ENCODE measurements at places on chromosomes 6 and 20.

DNA sequence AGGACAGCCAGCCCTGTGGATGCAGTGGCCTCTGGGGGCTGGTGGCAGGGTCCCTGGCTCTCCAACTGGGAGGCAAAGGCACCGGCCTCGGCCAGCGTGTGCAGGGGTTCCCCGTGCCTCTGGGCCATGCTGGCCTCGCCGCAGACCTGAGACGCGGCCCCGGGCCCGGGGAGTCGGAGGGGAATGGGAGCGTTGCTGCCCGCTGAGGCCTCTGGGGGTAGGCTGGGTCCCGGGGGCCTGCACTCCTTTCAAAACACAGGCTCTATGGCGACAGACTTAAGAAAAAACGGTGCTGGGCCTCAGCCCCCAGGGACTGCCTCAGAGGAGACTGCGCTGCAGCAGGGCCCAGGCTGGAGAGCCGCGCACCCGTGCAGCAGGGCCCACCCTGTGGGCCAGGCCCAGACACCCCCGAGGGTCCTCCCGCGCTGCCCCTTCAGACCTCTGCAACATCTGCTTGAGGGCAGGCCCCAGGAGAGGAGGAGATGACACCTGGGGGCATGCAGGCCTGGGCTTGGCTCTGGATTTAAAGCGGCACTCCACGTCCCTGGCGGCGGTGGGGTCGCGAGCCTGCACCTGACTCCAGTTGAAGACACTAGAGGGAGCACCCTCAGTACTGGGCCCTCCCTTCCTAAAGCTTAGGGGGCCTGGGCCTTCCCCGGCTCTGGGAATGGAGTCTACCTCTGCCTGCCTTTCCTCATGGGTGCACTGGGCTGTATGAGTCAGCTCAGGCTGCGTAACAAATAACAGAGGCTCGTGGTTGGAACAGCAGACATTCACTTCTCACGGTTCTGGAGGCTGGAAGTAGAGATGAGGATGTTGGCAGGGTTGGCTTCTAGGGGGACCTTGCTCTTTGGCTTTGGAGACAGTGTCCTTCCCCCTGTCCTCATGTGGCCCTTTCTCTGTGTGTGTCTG, 117.4 kb upstream of the RPS6KA2 start:
- no peak for DNase-seq

DNA sequence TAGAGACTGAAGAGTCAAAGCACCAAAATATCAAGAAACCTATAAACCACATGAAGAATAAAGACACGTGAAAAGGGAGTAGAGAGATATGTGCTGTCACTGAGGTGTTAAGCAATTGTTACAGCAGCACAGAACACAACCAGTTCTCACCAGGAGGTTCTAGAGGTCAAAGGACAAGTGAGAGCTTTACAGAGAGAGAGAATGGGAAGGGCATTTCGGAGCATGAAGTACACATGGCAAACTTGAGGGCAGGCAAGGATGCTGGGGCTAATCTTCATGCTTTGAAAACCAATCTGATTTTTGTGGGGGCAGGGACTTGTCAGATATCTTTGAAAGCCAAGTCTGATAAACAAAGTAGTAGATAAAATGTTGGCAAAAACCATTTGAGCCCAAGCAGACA, 142.3 kb upstream of the NRSN1 start:
- DNase-seq: no peak

DNA sequence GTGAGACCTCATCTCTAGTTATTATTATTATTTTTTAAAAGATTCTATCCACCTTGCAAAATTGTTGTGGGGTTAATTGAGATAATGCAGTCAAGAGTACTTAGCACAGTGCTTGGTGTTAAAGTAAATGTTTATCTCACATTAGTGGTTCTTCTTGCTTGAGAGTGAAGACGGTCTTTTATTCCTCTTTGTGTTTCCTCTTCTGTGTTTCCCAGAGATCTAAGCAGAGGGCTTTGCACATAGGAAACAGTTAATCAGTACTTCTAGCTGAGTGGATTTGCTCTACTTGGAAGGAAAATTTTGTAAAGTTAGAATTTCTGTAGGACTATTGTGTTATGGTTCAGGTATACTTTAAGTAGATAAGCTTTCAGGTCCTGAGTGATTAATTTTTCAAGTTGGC, 3.5 kb downstream of the ARMC2 start:
- DNase-seq: no peak

DNA sequence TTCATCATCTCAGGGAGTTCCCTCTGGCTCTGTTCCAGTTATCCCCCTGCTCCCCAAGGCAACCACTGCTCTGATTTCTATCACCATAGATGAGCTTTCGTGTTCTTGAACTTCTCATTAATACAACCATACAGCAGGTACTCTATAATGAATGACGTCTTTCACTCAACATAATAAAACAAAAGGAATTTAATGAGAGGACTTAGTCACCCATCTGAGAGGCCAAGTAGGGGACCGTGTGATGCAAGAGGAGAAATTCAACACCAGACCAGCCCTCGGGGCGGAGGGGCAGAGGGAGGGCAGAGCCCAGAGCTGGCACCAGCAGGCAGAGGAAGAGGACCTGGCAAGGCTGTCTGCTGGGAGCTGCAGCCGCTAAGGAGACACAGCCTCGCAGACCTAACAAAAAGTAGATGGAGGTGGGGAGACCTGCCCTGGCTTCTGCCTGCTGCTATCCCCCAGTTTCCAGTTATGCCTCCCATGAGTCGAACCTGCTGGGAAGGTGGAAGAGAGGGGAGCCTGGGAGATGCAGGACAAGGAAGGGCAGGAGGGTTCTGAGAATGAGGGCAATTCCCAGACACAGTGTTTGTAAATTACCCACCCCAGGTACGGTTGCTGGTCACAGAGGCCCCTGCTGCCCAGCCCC, 13.8 kb downstream of the CCN5 start:
- no peak for DNase-seq

- no peak for DNase-seq
These were observed 519.1 kb upstream of the AGPAT4 start for GRCh38 chr6:161792851-161793493.

DNA sequence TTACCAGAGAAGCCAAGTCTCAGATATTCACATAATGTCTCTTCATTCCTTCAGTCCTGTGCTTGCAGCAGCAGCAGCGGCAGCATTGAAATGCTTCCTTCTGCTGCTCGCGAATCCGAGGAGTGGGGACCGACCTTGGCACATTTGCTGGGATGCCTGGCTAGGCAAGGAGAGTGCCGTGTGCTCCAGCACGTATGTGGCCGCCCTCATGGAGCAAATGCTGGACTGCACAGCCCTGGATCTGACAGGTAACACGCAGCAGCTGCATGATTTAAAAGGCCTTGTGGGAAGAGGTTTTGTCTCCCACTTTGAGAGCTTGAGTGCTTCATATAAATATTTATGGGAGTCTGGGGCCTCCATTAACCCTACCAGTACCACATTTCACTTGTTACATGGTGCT, 9.9 kb downstream of the MAFB start:
- DNase-seq: no peak

DNA sequence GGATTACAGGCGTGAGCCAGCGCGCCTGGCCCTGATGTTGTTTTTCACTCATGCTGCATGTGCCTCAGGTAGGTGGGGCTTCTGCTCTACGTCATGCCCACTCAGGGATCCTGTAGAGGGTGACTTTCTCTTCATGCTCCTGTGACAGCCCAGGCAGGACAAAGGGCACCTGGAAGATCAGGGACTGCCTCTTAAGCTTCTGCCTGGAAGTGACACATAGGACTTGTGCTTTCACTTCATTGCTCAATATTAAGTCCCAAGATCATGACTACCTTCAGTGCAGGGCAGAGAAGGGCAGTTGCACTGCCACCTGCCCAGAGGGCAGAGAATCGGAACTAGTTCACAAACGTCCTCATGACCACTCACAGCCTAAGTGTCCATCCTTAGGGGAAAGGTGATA, 249.5 kb upstream of the SULF2 start:
- no peak for DNase-seq

DNA sequence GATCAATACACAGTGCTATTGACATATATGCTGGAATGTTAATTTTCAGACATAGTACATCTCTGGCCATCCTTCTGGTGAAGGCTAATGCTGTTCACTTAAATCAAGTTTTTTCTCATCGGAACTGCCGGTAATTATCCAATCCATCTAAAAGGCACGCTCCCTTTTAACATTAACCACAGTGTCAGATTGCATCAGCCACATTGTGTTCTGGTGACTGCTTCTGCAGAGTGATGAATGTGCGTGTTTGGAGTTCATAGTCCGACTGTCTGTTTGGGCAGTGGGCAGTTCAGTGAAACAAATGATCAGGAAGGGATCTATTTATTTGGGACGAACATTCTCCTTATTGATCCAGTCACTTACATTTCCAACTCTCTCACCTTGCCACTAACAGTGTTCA, 49.5 kb downstream of the SOBP start:
- no peak for DNase-seq

- DNase-seq: no peak
These were observed 25.0 kb upstream of the EMILIN3 start for GRCh38 chr20:41391587-41392001.

DNA sequence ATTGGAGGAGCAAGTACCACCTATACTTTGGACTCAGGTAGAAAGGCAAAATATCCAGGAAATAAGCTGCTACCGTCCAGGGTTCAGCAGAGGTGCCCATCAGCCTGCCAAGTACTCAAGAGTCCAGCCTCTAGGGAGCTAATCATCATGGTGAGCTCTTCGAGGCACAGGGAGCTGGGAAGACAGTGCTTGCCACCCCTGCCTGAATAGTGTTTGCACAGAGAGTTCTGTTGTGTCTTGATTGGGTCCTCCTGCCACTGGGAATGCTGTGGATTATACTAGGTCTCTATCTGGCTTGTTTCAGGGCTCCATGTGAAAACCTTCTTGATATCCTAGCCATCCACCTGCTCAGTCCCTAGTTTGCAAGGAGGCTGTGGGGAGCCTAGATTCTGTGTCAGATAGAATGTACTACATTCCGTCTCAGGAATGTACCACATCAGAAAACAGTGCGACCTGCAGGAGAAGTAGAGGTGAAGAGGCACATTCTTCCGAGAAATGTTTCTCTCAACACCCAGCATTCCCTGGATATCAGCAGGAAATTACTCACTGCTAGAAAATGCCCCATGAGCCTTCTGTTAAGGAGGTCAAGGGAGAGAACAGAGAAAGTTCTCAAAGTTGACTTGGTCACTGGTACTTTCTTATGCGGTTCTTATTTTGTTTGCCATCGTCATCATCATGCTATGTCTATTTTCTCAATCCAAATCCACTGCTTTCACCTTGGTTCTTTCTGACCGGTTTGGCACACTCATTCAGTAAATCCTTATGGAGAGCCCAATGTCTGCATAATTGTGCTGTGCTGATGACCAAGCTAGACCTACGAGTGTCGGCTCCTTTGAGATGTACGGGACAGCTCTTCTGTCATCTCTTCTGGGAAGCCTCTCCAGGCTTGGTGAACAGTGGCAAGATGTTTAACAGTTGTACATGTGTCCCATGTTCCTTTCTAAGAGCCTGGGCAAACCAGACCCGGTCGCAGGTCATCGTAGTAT, 30.7 kb downstream of the PTPN1 start:
- no peak for DNase-seq

- no peak for DNase-seq
These were observed 330.5 kb downstream of the TFAP2A start for GRCh38 chr6:10084111-10084986.

- DNase-seq: no peak
These were observed 18.7 kb upstream of the COL10A1 start for GRCh38 chr6:116144605-116145004.

GRCh38 chr6:158543606-158544185, 16.2 kb upstream of the TMEM181 start:
- DNase-seq: no peak

DNA sequence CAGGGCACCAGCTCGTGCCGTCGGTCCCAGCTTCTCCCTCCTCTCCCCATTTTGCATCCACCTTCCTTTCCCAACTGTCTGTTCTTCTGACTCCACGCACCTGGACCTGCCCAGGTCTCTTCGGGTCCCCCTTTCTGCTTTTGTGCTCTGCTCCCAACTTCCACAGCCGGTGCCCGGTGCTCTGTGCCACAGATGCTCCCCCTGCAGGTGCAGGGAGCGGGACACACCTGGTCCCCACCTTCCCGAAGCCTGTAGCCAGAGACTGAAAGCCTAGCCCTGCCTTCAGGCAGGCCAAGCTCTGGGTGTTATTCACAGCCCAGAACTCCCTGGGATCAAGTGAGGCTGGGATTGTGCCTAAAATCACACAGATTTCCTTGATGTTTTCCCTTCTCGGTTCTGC, 24.6 kb upstream of the BMP7 start:
- DNase-seq: no peak

- DNase-seq: no peak
These were observed 34.9 kb downstream of the UQCC2 start for GRCh38 chr6:33676416-33677142.

DNA sequence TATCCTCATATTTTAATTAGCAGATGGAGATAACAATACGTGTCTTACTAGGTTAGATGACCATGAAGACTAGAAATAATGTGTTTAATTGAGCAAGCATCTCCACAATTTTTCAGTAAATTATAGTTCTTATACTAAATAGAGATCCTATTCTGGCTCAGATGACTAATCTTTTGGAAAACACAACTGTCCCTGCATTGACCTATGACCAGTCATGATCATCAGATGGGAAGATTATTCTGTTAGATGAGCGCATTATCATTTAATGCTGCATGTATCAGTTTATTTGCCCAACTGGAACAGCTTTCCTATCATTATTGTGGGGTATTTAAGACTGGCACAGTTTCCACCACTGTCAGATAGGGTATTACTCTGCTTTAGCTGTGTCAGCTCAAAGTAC, 185.5 kb downstream of the MOXD1 start:
- DNase-seq: no peak

DNA sequence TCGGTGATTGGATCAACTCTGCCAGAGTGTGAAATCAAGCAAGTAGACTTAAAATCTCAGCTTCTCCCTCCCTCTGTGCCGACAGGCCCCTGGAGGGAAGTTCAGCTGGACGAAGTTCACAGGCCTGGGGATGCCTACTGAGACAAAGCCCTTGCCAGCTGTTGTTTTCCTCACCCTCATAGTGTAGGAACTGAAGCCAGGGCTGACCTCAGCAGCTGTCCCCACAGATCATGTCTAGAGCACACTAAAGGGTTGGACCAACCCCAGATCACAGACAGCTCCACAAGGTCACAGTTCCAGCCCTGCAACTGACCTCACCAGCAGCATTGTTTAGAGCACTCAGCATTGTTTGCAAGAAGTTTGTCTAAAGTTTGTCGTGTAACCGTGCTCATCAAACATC, 261.9 kb upstream of the ECI2 start:
- DNase-seq: no peak

- DNase-seq: no peak
These were observed 49.8 kb upstream of the NEDD9 start for GRCh38 chr6:11282245-11282644.

- no peak for DNase-seq
These were observed 9.0 kb downstream of the OR2B6 start for GRCh38 chr6:27966044-27966443.

- DNase-seq: no peak
These were observed 685.7 kb downstream of the BCKDHB start for GRCh38 chr6:80792151-80792550.

GRCh38 chr6:131828080-131828479, 20.3 kb downstream of the ENPP1 start:
- no peak for DNase-seq

GRCh38 chr20:37238426-37238825, 23.2 kb downstream of the GHRH start:
- no peak for DNase-seq
